ENCODE measurements at places on chromosomes 1 and 21.

- DNase-seq, result no peak
Observed at GRCh38 chr1:158161446-158161845, 19.2 kb upstream of the CD1D start.

- peak; percentile 79 for DNase-seq
Observed at GRCh38 chr1:54488065-54488750, 59.8 kb upstream of the ACOT11 start.

DNA sequence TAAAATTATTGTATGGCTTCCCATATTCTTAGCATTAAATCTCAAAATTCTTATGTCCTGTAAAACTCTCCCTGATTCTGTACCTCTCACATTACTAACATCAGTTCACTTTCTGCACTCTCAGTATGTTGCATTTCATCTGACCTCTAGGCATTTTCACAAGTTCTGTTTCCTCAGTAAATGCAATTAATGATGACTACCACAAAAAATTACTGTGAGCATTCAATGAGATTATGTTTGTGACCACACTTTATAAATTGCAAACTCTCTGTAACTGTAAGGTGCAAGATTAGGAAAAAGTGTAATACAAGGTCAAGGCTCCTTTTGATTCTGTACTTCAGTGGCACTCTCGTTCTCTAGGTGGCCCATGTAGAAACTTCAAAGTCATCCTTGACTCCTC lies 60.4 kb downstream of the LRRC53 start:
- DNase-seq, result no peak

DNA sequence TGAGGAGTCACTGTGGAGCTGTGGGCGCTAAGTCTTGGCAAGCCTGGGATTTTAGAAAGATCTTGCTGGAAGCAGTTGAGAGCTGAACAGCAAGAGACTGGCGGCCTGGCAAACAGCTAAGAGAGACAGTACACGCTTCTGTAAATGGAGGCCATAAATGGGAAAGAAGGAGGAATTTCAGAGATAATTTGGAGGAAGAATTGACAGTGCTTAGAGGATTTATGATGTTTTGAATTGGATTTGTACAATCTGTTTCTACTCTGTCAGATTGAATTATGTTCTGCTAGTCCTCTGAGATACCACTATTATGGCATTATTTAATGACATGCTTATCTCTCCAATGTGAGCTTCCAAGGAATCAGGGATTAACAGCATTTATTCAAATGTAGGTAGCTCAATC lies 50.1 kb downstream of the ABCA4 start:
- DNase-seq, result no peak

DNA sequence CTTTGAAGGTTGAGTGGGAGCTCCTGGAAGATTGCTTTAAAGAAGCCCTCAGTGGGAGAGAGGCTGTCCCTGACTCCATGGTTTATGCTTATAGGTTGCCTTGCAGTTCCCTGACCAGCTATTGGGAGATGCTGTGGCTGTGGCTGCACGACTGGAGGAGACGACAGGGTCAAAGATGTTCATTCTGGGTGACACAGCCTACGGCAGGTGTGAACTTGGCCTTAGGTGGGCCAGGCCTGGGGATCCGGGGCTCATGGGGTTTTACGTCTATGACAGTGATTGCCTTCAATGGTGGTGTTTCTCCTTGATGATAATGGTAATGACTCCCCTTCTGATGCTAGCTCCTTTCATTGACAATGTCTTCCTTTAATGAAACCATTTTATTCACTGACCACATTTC lies 692 bp downstream of the DPH2 start:
- DNase-seq, result no peak

DNA sequence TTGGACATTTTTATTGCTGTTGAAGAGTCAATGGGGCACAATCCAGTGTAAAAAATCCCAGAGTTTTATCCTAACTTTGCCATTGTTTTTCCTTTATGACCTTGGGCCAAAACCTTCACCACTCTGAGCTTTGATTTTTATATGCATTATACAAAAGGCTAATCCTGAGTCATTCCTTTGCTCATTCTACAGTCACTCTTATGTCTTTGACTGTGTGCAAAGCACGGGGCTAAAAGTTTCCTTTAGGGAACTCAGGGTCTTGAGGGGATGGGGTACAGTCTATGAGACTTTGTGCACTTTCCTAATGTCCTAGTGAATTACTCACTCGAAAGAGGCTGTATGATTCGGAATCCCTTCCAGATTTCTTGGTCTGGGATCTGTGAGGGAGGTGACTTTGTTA lies 543.2 kb upstream of the CAMK1G start:
- DNase-seq, result no peak

- no peak for DNase-seq
Observed at GRCh38 chr21:32135401-32136363, 143.2 kb downstream of the MIS18A start.

GRCh38 chr1:205672970-205673369 lies 7.3 kb downstream of the SLC45A3 start:
- no peak for DNase-seq

- DNase-seq, result peak; percentile 56
Observed at GRCh38 chr1:38489844-38490270, 369.7 kb downstream of the RRAGC start.

GRCh38 chr1:17233675-17234320 lies 15.1 kb upstream of the PADI3 start:
- DNase-seq, result no peak

- DNase-seq, result no peak
Observed at GRCh38 chr1:8545078-8545477, 227.2 kb downstream of the SLC45A1 start.

- no peak for DNase-seq
Observed at GRCh38 chr1:6059866-6060265, 14.2 kb downstream of the KCNAB2 start.

DNA sequence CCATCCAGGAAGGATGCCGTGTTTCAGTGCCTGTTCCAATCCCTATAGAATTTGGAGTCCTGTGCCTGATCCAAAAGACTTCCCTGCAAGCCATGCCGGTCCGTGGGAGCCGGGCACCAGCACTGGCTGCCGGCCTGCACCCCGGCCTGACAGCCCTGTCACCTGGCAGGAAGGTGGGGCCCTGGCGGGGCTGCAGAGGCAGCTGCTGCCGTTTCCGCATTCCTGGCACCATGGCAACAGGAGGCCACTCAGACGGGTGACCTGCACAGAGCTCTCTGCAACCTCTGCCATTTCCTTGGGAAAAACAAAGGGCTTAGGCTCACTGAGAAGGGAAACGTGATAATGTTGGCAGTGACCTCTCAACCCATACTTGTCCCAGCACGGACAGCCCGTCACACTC lies 63.2 kb upstream of the TMEM51 start:
- peak; percentile 26 for DNase-seq

DNA sequence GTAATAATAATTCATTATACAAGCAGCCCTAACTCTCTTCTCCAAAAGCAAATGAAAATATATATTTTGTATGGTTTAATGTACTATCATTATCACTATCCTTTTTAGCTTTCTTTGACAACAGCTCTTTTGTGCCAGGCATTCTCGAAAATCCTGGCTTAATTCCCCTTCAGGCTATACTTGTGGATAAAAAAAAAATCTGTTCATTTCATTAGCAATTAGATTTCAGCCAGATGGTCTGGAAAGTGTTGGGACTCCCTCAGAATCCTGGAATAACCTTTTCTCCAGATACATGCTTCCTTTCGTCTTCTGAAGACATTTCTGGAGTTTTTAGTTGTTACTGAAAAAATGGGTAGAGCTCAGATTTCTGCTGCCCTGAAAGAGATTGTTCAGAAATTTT lies 83.4 kb upstream of the PLPPR4 start:
- no peak for DNase-seq

DNA sequence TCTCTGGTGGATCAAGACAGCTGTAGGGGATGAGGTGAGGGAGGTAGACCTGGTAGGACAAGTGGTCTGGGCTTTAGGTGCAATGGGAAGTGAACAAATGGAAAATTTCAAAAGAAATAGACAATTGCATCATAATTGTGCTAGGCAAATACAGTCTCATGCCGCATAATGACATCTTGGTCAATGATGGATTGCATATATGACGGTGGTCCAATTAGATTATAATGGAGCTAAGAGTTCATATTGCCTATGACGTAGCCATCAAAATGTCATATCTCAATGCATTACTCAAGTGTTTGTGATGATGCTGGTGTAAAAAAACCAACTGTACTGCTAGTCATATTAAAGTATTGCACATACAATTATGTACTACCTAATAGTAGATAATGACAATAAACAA lies 19.0 kb downstream of the KCNK2 start:
- DNase-seq, result no peak

DNA sequence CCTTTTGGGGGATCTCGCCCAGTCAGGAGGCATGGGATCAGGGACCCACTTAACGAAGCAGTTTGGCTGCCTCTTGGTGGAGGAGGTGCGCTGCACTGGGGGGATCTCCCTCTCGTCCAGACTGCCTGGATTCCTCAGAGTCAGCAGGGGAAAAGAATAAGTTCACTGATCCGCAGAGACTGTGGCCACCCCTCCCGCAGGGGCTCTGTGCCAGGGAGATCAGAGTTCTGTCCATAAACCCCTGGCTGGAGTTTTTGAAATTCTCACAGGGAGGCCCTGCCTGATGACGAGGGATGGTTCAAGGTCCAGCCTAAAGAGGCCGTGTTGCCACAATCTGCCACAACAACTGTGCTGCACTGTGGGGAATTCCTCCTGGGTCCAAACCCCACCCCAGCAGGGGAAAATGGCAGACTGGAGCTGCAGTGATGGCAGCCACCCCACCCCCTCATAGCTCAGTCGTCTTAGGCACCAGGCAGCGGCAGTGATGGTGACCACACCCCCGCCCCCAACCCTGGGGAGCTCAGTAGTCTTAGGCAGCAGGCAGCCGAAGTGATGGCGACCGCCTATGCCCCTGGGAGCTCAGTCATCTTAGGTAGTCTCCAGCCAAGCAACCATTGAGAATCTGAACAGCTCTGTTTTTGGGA lies 273.8 kb upstream of the USP25 start:
- DNase-seq, result no peak

- DNase-seq, result no peak
Observed at GRCh38 chr1:64302971-64303370, 99.5 kb downstream of the UBE2U start.

- no peak for DNase-seq
Observed at GRCh38 chr1:6866825-6867224, 81.6 kb downstream of the CAMTA1 start.

GRCh38 chr1:94863919-94864318 lies 43.8 kb downstream of the SLC44A3 start:
- DNase-seq, result no peak

DNA sequence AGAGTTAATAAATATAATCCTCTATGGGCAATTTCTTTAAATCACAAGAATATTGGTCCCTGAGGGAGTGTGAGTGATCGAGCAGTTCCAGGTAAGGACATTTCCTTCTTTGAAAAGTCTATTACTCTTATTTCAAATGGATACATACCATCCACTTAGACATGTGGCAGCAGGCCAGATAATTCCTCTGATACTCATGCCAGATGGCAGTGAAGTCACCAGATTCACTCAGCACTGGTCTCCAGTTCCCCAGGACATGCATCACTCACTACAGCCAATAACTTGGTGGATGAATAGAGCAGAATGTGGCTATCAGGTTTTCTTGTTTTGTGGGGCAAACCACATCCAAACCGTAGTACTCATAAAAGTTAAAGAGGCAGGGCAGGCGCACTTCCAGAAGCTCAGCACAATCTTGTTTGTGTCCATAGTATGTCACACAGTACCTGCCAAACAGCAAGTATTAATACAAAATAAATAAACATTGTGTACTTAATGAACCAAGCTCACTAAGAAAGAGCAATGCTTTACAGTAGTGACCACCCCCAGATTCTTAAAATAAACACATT lies 74.2 kb upstream of the CD53 start:
- no peak for DNase-seq

GRCh38 chr1:42145389-42145716 lies 7.9 kb upstream of the GUCA2B start:
- DNase-seq, result no peak

DNA sequence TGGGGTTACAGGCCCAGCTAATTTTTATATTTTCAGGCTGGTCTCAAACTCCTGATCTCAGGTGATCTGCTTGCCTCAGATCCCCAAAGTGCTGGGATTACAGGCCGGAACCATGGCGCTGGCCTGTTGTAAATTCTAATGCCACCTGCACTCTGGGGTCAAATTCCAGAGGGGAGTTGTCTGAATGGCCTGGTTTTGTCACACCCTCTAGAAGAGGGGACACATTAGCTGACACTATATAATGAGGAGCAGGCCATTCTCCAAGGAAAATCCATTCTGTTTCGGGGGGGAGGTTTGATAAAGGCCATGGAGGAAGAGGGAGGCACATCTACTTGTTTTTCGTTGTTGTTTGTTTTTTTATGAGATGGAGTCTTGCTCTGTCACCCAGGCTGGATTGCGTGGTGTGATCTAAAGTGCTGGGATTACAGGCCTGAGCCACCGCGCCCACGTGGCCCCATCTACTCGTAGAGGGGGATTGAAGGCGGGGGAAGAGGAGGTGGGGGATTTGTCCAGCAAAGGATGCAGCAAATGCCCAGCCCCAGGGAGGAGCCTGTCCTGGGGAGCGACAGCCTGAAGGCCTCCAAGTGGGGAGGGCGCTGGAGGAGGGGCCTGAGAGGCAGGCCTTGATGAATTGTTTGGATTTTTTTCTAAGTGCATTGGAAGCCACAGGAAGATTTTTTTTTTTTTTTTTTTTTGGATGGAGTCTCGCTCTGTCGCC lies 78.4 kb upstream of the SLC45A1 start:
- no peak for DNase-seq

GRCh38 chr1:179337288-179337687 lies 28.5 kb upstream of the AXDND1 start:
- DNase-seq, result no peak

- DNase-seq, result no peak
Observed at GRCh38 chr1:184622136-184622823, 132.4 kb downstream of the EDEM3 start.

DNA sequence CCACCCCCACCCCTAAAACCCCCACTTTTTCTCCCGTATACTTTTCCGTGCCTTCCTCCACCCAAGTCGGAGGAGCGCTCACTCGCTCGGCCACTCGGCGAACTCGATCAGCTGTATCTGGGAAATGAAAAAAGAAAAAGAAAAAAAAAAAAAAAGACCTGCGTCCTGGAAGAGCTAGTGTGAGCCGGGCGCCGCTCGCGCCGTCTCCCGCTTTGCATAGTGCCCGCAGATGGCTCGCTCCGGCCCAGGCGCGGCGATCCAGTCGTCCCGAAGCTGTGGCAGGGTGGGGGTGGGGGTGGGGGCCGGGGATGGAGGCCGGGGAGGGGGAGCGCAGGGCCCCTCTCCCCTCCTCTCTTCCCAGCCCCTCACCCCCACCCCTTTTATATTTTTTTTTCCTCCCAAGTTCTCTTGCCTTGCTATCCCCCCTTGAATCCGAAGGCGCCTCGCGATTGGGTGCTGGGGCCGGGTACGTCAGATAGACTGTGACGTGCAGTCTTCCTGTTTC lies 299 bp upstream of the PROX1 start:
- no peak for DNase-seq

DNA sequence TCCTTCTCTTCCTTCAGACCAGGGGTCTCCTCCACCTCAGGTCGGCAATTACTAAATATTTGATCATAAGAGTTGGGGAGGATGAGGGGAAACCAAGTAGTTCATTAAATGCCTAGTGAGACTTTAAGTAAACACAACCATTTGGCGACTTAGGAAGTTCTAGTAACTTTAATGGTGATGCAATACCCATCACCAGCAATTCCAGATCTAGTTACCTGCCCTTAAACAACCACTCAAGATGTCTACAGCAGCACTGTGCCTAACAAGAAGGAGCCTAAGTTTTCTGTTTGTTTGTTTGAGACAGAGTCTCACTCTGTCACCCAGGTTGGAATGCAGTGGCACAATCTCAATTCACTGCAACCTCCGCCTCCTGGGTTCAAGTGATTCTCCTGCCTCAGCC lies 56.6 kb upstream of the L1TD1 start:
- no peak for DNase-seq
